Activated T-cell treated with anti-CD3 and anti-CD28 coated beads, Interleukin-2, amount 50 U/mL, for 72 hours (primary cell): ENCODE measurements at places on chromosomes 3 and 15. TPM values are rescaled to one million over a fixed set of nuclear protein-coding genes. Genes with fewer than 3 reads are reported as not detected.

DNA sequence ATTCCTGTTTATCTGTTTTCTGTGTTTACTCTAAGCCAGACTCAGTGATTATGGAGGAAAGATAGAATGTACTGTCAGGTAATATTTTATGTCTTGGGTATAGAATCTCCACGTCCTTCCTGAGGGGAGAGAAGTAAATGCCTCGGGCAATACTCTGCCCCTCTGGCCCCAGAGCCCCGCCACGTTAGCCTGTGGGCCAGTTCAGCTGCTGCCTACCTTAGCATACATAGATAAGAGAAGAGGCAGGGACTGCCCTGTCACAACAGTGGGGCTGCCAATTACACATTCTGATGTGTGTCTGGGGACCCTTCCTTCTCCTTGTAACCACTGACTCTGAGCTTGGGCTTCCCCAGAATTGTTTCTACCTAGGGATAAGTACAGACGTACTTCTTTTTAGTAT is 347.7 kb upstream of the ATP11B start:
- no peak overlapping the region for H3K27ac ChIP-seq
- H3K36me3 ChIP-seq = no peaks in the 10 kb centered on the region
- no peaks in the 10 kb centered on the region for H3K4me1 ChIP-seq
- H3K27me3 ChIP-seq = no peaks in the 10 kb centered on the region
- no peak overlapping the region for H3K4me3 ChIP-seq

DNA sequence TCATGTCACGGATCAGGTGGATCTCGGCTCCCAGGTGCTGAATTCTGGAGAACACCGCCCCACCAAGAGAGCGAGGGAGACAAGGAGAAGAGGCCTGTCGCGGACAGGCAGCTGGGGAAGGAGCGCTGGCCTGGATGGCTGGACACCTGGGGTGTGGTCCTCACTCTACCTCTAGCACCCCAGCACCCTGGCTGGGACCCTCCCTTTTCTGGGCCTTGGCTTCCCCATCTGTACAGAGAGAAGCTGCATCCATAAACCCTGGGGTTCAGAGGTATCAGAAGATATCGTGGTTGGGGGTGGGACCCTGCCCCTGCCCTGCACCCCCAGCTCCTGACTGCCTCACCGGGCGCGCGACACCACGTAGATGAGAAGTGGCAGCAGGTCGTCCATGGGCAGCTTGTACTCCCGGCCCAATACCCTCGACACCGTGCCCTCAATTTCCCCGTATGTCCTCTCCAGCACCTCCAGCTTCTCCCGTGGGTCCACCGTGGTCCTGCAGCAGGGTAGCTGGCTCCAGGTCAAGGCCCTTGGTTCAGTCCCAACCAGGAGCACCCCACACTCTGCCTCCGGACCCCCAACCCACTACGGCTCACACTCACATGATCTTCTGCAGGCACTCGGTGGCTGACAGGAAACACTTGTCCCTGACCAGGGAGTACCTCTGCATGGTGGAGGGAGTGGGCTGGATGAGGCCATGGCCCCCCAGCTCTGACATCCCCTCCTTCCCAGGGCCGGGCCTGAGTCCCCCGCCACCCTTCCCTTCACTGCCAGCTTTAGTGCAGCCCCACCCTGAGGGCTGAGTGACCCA is 21.7 kb downstream of the ALS2CL start:
- no peaks in the 10 kb centered on the region for H3K36me3 ChIP-seq
- no peak overlapping the region for H3K4me3 ChIP-seq
- H3K4me1 ChIP-seq = no peaks in the 10 kb centered on the region
- H3K27ac ChIP-seq = no peak overlapping the region
- no peaks in the 10 kb centered on the region for H3K27me3 ChIP-seq

DNA sequence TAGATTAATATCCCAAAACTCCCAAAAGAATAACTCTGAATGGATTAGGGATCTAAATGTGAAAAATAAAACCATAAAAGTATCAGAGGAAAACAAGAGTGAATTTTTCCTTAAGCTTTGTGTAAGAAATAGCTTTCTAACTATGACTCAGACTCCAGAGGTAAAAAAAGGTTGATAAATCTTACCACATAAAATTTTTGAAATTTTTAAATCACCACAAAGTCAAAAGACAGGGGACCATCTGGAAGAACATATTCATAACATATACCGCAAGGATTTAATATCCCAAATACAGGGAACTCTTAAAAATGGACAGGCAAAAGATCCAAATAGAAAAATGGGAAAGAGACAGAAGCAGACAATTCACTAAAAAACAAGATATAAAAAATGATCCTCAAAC is 145.0 kb downstream of the ARNT2 start:
- no peaks in the 10 kb centered on the region for H3K4me1 ChIP-seq
- H3K4me3 ChIP-seq = no peak overlapping the region
- DNase-seq = no peak
- H3K27ac ChIP-seq = no peak overlapping the region
- no peaks in the 10 kb centered on the region for H3K36me3 ChIP-seq
- H3K27me3 ChIP-seq = peaks cover 34% of the 10 kb centered on the region

GRCh38 chr3:43647331-43648166 is 25.7 kb upstream of the ANO10 start:
- H3K4me3 ChIP-seq = no peak overlapping the region
- DNase-seq = no peak
- H3K36me3 ChIP-seq = no peaks in the 10 kb centered on the region
- H3K27me3 ChIP-seq = peaks cover 19% of the 10 kb centered on the region
- no peaks in the 10 kb centered on the region for H3K4me1 ChIP-seq

- H3K36me3 ChIP-seq = no peaks in the 10 kb centered on the region
- no peak overlapping the region for H3K27ac ChIP-seq
- no peak for DNase-seq
- H3K27me3 ChIP-seq = no peaks in the 10 kb centered on the region
- peaks cover 25% of the 10 kb centered on the region for H3K4me1 ChIP-seq
These were observed 24.2 kb upstream of the HACD2 start for GRCh38 chr3:123609063-123609462.

DNA sequence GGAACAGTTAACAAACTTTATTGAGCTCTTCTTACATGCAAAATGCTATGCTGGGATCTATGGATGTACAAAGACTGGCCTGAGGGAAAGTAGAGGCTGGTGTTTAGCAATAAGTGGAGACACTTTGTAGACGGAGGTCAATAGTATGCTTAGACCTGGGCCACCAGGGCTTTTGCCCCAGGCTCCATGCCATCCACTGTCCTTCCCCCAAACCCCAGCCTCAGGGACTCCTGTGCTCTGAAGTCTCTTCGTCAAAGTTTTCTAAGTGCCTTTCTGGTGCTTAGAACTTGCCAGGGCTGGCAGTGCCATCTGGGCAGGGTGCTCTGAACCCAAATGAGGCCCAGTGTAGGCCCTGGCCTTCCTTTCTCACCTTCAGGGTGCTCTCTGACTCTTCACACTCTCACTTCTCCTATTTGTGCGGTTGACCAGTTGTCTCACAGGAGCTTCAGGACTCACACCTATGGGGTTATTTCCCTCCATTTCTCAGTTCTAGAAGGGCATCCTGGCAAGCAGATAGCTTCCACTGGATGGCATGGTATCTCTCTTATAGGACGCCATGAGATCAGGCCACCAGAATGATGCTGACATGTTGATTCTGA is 21.8 kb upstream of the KCNAB1 start:
- no peaks in the 10 kb centered on the region for H3K4me1 ChIP-seq
- H3K4me3 ChIP-seq = no peak overlapping the region
- DNase-seq = no peak
- H3K27me3 ChIP-seq = peaks cover 11% of the 10 kb centered on the region
- no peaks in the 10 kb centered on the region for H3K36me3 ChIP-seq

GRCh38 chr3:118628704-118629341 is 405.8 kb downstream of the IGSF11 start:
- DNase-seq = peak; percentile 14
- H3K4me3 ChIP-seq = no peak overlapping the region
- H3K27ac ChIP-seq = no peak overlapping the region
- peaks cover 9% of the 10 kb centered on the region for H3K27me3 ChIP-seq
- H3K4me1 ChIP-seq = no peaks in the 10 kb centered on the region

GRCh38 chr3:128922804-128923459 is 43.5 kb downstream of the ACAD9 start:
- peak overlapping the region; percentile 40 for H3K27ac ChIP-seq
- DNase-seq = peak; percentile 58
- H3K36me3 ChIP-seq = peaks cover 17% of the 10 kb centered on the region
- H3K27me3 ChIP-seq = no peaks in the 10 kb centered on the region
- H3K4me3 ChIP-seq = peak overlapping the region; percentile 73
- H3K4me1 ChIP-seq = peaks cover 44% of the 10 kb centered on the region

DNA sequence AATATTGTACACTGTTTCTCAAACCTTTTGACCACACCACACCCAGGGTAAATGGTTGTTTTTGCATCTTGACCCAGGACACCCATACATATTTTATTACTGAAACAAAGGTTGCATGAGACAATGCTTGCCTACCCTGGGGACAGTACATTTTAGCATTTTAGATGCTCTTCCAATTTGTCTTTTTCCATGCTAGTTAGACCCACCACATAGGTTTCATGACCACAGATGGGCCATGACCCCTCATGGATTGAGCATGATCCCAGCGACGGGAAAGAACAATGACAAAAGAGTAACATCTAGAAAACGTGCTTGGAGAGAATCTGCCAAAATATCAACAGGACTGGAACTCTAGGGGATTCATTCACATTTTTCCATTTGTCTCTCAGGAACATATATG is 161.0 kb upstream of the PFN2 start:
- no peak overlapping the region for H3K27ac ChIP-seq
- peaks cover 33% of the 10 kb centered on the region for H3K27me3 ChIP-seq
- no peak for DNase-seq
- no peaks in the 10 kb centered on the region for H3K4me1 ChIP-seq
- no peak overlapping the region for H3K4me3 ChIP-seq

- no peak overlapping the region for H3K4me3 ChIP-seq
- peak; percentile 74 for DNase-seq
- peaks cover 19% of the 10 kb centered on the region for H3K27me3 ChIP-seq
- H3K36me3 ChIP-seq = peaks cover 17% of the 10 kb centered on the region
These were observed 250.5 kb downstream of the UACA start for GRCh38 chr15:70512772-70513362.

- H3K27me3 ChIP-seq = peaks cover 7% of the 10 kb centered on the region
- H3K27ac ChIP-seq = no peak overlapping the region
- H3K4me1 ChIP-seq = peaks cover 9% of the 10 kb centered on the region
- H3K4me3 ChIP-seq = no peak overlapping the region
These were observed 35.6 kb downstream of the SETMAR start for GRCh38 chr3:4338751-4339150.

GRCh38 chr3:189071446-189071845 is 100.3 kb upstream of the TPRG1 start:
- H3K4me3 ChIP-seq = no peak overlapping the region
- no peaks in the 10 kb centered on the region for H3K27me3 ChIP-seq
- no peak overlapping the region for H3K27ac ChIP-seq
- peak; percentile 21 for DNase-seq
- H3K4me1 ChIP-seq = peaks cover 10% of the 10 kb centered on the region

GRCh38 chr15:80906159-80906766 is 83.4 kb downstream of the MESD start:
- no peak for DNase-seq
- no peaks in the 10 kb centered on the region for H3K27me3 ChIP-seq
- H3K4me1 ChIP-seq = no peaks in the 10 kb centered on the region
- no peak overlapping the region for H3K27ac ChIP-seq

GRCh38 chr3:184559336-184559735 is 2.2 kb upstream of the EPHB3 start:
- peaks cover 49% of the 10 kb centered on the region for H3K27me3 ChIP-seq
- no peak overlapping the region for H3K4me3 ChIP-seq
- no peak for DNase-seq
- H3K27ac ChIP-seq = no peak overlapping the region
- H3K4me1 ChIP-seq = peaks cover 33% of the 10 kb centered on the region

GRCh38 chr3:195893044-195893395 is 15.3 kb downstream of the TNK2 start:
- no peak for DNase-seq
- no peaks in the 10 kb centered on the region for H3K27me3 ChIP-seq
- no peak overlapping the region for H3K4me3 ChIP-seq
- H3K27ac ChIP-seq = no peak overlapping the region
- peaks cover 25% of the 10 kb centered on the region for H3K4me1 ChIP-seq
- H3K36me3 ChIP-seq = no peaks in the 10 kb centered on the region

GRCh38 chr15:25950014-25950413 is 86.9 kb upstream of the ATP10A start:
- no peaks in the 10 kb centered on the region for H3K4me1 ChIP-seq
- H3K4me3 ChIP-seq = no peak overlapping the region
- H3K27me3 ChIP-seq = no peaks in the 10 kb centered on the region
- peaks cover 2% of the 10 kb centered on the region for H3K36me3 ChIP-seq

DNA sequence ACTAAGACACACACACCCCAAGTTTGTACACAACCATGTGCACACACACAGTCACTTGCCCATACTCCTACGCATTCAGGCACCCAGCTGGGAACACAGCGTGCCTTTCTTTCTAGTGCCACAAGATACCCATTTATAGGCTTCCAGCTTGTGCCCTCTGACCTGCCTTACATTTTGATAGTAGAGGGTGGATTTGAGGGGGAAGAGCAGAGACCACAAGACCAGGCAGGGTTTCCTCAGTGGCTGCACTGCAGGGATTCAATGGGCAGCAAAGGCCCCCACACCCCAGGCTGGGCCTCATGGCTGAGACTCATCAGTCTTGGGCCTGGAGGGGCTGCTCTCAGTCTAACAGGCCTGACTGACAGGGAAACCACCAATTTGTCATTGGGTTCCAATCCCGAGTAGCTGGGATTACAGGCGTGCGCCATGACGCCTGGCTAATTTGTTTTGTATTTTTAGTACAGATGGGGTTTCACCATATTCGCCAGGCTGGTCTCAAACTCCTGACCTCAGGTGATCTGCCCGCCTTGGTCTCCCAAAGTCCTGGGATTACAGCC is 18.8 kb upstream of the ANKDD1A start:
- no peaks in the 10 kb centered on the region for H3K36me3 ChIP-seq
- H3K4me1 ChIP-seq = peaks cover 72% of the 10 kb centered on the region
- peak overlapping the region; percentile 98 for H3K27ac ChIP-seq
- no peaks in the 10 kb centered on the region for H3K27me3 ChIP-seq
- DNase-seq = peak; percentile 66
- peak overlapping the region; percentile 96 for H3K4me3 ChIP-seq

Gene STRIT1
- total RNA-seq = not detected

Gene CLRN1
- not detected for total RNA-seq

Gene ALDH1A3
- total RNA-seq = not detected

Gene DLL4
- 0.12 TPM for total RNA-seq

Gene ARIH1
- 206 TPM for total RNA-seq

Gene TICRR
- 18.5 TPM for total RNA-seq

Gene UROC1
- total RNA-seq = not detected

Gene KLF13
- 273 TPM for total RNA-seq

Gene PLSCR2
- total RNA-seq = not detected

Gene PTPRG
- total RNA-seq = 1.3 TPM

Gene NMNAT3
- 6.4 TPM for total RNA-seq

Gene TMCO5A
- not detected for total RNA-seq

Gene WWTR1
- total RNA-seq = 0.53 TPM
